Gastrocnemius medialis (tissue), 4 donors: ENCODE measurements at places on chromosomes 7 and 10. TPM values are rescaled to one million over a fixed set of nuclear protein-coding genes. Genes with fewer than 3 reads are reported as not detected.
A peak's percentile ranks its signal among the peaks of the same experiment; 100 is the strongest.

Gene UBTD1
- total RNA-seq = 23.9 TPM

Gene OPN1SW
- not detected for total RNA-seq

Gene ERVW-1
- total RNA-seq = not detected

Gene NRP1
- 21.4 TPM for total RNA-seq

Gene FFAR4
- 0.10 TPM for total RNA-seq

DNA sequence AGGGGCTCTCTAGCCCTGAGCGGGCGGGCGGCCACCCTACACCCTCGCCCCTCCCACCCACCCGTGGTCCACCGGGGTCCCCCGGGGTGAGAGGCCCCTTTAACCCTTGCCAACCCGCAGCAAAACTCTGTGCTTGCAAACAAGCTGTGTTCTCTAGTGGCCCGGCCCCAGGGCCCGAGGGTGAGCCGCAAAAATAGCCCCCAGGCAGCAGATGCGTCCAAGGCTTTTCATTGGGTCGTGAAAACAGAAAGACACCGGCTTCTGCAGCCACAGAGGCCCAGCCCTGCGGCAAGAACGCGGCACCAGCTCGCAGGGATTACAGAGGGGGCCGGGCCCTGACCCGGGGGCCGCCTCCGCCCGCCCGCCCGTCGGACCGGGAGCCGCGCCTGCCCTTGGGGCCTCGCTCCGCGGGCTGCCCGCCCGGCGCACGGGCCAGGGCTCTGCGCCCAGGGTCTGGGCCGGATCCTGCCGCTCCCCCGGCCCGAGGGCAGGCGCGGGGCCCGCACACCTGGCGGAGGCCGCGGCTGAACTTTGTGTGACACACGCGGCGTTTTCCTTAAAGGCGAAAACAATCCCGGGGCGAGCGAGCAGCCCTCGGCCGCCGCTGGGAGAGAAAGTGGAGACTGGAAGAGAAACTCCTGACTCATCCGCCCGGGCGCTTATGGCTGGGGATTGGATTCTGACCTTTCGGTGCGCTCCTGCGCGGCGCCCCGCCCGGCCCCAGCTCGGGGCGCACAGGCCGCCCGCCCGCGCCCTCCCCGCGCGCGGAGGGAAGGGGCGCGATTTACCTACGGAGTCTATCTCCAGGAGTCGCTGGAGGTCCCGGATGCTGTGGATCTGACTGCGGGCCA is 2.8 kb downstream of the PDGFA start:
- H3K27me3 ChIP-seq = no peaks in the 10 kb centered on the region
- H3K4me1 ChIP-seq = peaks cover 30% of the 10 kb centered on the region
- DNase-seq = peak; percentile 77
- H3K36me3 ChIP-seq = no peaks in the 10 kb centered on the region

- H3K27me3 ChIP-seq = no peaks in the 10 kb centered on the region
- peaks cover 48% of the 10 kb centered on the region for H3K4me1 ChIP-seq
- H3K27ac ChIP-seq = peak overlapping the region; percentile 8
- no peak overlapping the region for H3K4me3 ChIP-seq
- DNase-seq = no peak
These were observed 27.7 kb downstream of the PPP2R2D start for GRCh38 chr10:131928248-131929095.

GRCh38 chr7:93461350-93461749 is 113.2 kb downstream of the CALCR start:
- no peak overlapping the region for H3K4me3 ChIP-seq
- no peak for DNase-seq
- no peaks in the 10 kb centered on the region for H3K36me3 ChIP-seq

DNA sequence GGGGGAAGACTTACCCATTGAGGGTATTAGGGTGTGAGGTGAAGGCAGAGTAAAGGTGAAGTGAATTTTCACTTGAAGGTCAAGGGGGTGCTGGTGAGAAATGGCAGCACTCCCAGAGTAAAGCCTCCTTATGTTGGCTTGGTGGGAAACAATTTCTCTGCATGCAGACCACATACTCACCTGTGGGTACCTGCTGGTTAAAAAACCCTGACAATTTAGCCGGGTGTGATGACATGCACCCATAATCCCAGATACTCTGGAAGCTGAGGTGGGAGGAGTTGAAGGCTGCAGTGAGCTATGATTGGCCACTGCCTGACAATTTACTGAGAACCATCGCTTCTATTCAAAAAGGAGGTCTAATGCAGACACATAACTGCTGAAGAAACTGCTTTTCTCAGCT is 5.5 kb downstream of the DNAJB9 start:
- no peaks in the 10 kb centered on the region for H3K27me3 ChIP-seq
- no peak overlapping the region for H3K27ac ChIP-seq
- H3K4me3 ChIP-seq = no peak overlapping the region
- DNase-seq = no peak

DNA sequence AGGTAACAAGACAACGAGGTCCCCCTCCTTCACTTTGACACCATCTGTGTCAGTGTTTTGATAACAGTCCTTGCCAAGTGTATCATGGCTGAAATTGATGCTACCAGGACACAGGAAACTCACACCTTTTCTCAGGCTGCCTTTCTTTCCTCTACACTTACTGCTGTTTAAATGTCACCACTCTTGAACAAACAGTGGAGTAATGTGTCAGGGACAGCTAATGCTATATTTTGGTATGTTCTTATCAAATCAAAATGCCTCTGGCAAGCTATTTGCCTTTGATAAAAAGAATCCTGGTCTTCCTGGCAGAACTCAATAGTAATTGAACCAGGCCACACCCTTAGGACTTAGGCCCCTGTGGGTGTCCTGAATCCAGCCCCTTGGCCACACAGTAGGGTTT is 692.9 kb downstream of the LRMDA start:
- H3K4me1 ChIP-seq = no peaks in the 10 kb centered on the region
- H3K27ac ChIP-seq = no peak overlapping the region
- no peaks in the 10 kb centered on the region for H3K36me3 ChIP-seq
- H3K27me3 ChIP-seq = peaks cover 11% of the 10 kb centered on the region
- H3K4me3 ChIP-seq = no peak overlapping the region

DNA sequence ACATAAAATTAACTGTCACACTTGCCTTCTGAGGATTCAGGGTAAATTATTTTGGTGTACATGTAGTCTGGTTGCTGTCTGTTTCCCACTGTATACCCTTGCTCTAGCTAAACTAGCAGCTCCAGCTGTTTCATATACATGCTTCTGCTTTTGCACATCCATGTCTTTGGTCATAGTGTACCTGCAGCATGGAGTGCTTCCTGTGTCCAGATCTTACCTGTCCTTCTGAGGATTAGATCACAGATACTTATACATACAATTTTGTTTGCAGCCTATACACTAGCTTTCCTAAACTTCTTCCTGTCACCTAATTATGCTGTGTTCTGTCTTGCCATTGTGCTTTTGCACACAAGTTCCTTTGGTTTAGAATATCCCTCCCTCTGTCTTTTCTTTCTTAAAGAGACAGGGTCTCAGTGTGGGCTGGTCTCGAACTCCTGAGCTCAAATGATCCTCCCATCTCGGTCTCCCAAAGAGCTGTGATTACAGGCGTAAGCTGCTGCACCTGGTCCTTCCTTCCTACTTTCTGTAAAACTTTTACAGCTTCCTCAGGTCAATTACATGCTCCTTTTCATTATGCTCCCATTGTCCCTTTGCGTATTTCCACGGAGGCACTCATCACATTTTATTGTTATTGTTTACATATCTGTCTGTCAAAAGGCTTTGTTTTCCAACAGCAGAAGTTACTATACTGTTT is 33.8 kb downstream of the TPST1 start:
- no peaks in the 10 kb centered on the region for H3K27me3 ChIP-seq
- no peak for DNase-seq
- H3K36me3 ChIP-seq = no peaks in the 10 kb centered on the region

GRCh38 chr10:96998329-96998888 is 166.3 kb downstream of the LCOR start:
- H3K36me3 ChIP-seq = no peaks in the 10 kb centered on the region
- H3K4me3 ChIP-seq = no peak overlapping the region
- DNase-seq = no peak
- no peak overlapping the region for H3K27ac ChIP-seq

GRCh38 chr7:149791-150636 is 42.4 kb upstream of the FAM20C start:
- peaks cover 15% of the 10 kb centered on the region for H3K4me1 ChIP-seq
- peak overlapping the region; percentile 98 for H3K27ac ChIP-seq
- no peaks in the 10 kb centered on the region for H3K27me3 ChIP-seq
- peaks cover 8% of the 10 kb centered on the region for H3K36me3 ChIP-seq
- DNase-seq = peak; percentile 44
- peak overlapping the region; percentile 65 for H3K4me3 ChIP-seq

DNA sequence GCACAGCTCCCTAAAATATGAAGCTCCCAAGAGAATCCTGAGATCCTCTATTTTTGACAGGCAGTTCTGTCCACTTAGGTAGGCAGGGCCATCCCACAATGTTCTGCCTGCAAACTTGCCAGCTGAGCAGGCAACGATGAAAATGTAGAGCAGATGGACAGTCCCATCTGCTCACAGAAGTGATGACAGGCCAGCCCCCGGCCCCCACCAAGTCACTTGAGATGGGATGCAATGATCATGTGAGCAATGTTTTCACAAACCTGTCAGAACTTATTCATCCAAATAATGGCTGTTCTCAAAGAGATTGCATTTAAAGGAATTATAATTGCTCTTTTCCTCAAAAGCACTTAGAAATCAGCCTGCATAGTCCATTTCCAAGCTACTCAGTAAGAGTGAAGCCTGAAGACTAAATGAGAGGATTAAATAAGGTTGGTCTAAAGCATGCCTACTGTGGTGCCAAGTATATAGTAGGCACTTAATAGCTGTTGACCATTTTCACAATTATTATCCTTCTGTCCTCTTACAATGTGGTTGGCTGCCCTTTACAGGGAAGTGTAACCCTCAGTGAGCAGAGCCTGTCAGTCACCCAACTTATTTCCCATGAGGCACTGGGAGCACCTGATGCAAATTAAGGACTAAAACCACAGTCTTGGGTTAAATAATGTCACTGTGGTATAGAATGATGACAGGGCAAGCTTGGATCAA is 301.2 kb downstream of the FGFR2 start:
- H3K4me3 ChIP-seq = no peak overlapping the region
- no peaks in the 10 kb centered on the region for H3K36me3 ChIP-seq
- H3K4me1 ChIP-seq = no peaks in the 10 kb centered on the region
- no peaks in the 10 kb centered on the region for H3K27me3 ChIP-seq
- DNase-seq = no peak

DNA sequence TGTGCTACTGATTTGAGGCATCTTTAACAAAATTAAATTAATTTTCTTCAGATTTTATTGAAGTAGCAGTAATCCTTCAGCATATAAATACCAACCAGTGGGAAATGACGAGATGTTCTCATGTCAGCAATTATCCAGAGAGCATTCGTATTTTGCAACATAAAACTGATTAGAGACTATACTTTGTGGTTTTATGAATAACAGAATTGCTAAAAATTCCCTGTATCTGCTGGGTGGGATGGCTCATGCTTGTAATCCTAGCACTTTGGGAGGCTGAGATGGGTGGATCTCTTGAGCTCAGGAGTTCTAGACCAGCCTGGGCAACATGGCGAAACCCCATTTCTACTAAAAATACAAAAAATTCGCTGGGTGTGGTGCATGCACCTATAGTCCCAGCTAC is 56.9 kb downstream of the ATAD1 start:
- H3K4me3 ChIP-seq = no peak overlapping the region
- H3K27ac ChIP-seq = no peak overlapping the region
- H3K4me1 ChIP-seq = no peaks in the 10 kb centered on the region
- DNase-seq = no peak
- no peaks in the 10 kb centered on the region for H3K36me3 ChIP-seq

GRCh38 chr7:121262221-121262620 is 66.6 kb upstream of the WNT16 start:
- H3K4me1 ChIP-seq = no peaks in the 10 kb centered on the region
- no peak overlapping the region for H3K4me3 ChIP-seq
